ENCODE measurements at places on chromosomes 13 and 19.

DNA sequence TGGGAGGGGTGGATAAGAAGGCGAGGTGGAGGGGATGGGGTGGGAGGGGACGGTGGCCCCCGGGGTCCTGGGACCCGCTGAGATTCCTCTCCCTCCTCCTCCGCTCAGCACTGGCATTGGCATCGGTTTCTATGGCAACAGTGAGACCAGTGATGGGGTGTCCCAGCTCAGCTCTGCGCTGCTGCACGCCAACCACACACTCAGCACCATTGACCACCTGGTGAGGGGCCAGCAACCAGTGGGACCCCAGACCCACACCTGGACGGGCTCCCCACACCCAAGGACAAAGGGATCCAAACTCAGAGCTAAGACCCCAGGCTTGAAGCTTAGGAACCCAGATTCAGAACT is 5.9 kb downstream of the TTYH1 start:
- DNase-seq = no peak

GRCh38 chr19:14078411-14078810 is 5.8 kb downstream of the MISP3 start:
- DNase-seq = no peak

DNA sequence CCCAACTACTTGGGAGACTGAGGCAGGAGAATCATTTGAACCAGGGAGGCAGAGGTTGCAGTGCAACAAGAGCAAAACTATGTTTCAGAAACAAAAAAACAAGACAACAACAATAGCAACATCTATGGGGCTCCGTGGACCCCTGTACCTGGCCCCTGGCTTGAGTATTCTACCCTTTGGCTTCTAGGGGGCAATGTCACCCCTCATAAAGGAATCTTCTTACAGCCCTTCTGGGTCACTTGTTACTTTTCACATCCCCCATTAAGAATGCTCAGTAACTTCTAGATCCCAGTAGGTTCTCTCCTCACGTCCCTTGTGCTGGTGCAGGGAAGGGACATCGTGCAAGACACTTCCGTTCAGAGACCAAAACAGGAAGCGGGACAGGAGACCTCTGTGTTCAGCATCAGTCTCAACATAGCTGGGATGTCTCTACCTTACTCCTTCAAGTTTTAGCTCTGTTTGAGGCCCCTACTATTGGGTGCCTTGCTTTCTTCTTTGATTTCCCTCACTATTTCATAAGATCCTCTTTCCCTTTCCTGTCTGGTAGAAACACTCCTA is 218.1 kb upstream of the ARGLU1 start:
- no peak for DNase-seq

GRCh38 chr19:4711211-4711610 is 12.4 kb downstream of the DPP9 start:
- DNase-seq = no peak

DNA sequence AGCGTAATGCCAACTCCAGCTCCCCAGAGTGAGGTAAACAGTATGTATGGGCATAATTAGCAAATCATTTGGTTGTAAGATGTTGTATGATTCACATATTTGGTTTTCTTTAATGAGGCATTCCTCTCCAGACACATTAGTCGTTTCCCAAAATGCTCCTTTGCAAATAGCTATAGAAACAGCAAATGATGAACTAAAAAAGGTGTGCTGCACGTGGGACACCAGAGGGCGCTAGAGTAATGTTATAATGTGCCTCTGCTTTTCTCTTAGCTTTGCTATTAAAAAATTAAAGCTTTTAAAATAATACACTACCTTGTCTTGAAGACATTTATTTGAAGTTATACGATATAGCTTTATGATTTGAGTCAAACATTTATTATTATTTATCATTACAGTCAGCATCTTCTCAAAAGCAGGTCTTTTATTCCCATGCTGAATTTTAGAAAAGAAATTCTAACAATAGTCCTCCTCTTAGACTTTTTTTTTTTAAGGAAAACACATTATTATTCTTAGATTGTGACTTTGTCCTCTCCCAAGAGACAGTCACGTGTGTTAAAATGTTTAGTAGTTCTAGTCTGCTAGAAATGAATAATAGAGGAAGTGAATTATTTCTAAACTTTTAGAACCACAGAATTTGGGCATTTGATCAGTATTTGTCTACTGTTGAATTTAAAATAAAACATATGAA is 121.6 kb upstream of the FRY start:
- DNase-seq = peak; percentile 17

GRCh38 chr13:109111141-109111540 is 481.7 kb downstream of the MYO16 start:
- no peak for DNase-seq

GRCh38 chr19:13978351-13979243 is 26.3 kb downstream of the DCAF15 start:
- DNase-seq = no peak

DNA sequence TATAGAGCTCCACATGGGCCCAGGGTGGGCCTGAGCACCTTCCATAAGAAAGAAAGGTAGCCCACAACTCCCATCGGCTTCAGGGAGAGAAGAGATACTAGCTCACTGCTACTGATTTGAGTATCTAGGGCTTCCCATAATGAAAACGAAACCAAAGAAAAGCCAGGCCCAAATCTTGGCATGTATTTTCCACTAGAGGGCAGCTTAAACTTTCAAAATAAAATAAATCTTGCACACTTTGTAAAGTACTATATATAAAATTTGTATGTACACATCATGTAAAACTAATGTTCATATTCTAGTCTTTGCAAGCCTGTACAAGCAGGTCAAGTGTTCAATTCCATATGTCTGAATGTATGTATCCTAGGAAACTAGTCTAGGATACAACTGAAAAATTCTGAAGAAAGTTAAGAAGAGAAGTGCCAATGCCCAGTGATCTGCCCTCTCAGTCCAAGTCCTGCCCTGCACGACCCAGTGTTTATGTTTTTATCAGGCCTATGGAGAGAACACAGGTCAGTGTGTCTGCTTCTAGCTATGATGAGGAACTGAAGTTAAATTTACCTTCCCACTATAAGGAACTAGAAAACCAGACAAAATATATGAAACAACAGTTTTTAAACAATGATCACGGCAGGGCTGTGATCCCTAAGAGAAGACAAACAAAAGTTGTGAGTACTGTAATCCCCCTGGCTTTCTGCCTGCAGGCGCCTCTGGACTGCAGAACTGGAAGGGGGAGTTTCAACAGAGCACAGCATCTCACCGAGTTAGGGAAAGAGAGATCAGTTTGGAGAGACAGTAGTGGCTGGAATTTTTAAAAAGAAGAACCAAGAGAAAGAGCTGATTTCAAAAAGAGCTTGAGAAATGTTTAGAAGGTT is 475.7 kb downstream of the UQCRFS1 start:
- no peak for DNase-seq

GRCh38 chr19:54492568-54492967 is 10.1 kb upstream of the LAIR2 start:
- DNase-seq = no peak

GRCh38 chr13:21040120-21040826 is 21.1 kb downstream of the LATS2 start:
- DNase-seq = no peak

GRCh38 chr13:21757763-21758162 is 86.9 kb downstream of the FGF9 start:
- no peak for DNase-seq

DNA sequence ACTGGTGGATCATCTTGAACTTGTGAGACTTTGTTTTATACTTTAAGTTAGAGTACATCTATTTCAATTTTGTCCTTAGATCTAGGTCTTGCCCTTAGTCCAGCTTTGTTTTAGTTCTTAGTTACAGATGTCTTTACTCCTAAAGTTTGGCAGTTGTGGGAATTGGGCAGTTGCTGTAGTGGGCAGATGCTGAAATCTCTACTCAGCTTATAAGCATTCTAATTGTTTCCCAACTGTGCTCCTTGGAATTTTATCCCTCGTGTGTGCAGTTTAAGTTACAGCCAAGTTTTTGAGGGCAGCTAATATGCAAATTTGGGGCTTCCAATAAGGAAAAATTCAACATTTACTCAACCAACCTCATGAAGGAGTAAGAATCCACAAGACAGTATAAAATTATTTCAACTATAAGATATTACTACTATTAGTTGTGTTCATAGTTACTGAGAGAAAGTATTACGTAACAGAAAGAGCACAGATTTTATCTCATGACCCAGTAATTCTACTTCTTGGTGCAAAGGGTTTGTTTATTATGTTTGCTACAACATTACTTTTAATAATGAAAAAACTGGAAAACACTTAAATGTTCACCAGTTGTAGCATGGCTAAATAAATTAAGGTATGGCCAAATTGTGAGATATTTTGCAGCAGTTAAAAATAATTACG is 32.9 kb downstream of the CCDC122 start:
- DNase-seq = no peak

GRCh38 chr13:43758834-43759233 is 27.9 kb downstream of the ENOX1 start:
- no peak for DNase-seq

GRCh38 chr19:6015841-6016545 is 38.1 kb upstream of the RANBP3 start:
- DNase-seq = no peak

DNA sequence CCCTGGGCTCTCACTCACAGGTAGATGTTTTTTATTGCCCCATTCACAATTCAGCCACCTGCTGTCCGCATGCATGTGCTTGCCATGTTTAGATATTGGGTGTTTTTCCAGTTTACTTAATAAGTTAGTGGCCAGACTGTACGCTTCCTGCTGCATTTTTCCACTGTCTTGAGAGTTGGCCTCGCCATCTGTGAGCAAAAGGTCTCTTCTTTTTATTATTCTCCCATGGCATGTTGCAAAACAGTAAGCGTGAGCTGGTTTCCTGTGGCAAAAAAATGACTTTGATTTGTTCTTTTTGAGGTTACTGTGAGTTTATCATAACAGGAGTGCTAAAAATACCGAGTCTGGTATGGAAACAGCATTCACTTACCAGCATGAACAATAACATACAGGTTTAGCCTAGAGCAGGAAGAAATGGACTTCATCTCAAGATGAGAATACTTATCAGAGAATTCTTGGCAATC is 46.0 kb downstream of the SAE1 start:
- no peak for DNase-seq

- DNase-seq = no peak
These were observed 305.8 kb downstream of the MTUS2 start for GRCh38 chr13:29125934-29126424.

DNA sequence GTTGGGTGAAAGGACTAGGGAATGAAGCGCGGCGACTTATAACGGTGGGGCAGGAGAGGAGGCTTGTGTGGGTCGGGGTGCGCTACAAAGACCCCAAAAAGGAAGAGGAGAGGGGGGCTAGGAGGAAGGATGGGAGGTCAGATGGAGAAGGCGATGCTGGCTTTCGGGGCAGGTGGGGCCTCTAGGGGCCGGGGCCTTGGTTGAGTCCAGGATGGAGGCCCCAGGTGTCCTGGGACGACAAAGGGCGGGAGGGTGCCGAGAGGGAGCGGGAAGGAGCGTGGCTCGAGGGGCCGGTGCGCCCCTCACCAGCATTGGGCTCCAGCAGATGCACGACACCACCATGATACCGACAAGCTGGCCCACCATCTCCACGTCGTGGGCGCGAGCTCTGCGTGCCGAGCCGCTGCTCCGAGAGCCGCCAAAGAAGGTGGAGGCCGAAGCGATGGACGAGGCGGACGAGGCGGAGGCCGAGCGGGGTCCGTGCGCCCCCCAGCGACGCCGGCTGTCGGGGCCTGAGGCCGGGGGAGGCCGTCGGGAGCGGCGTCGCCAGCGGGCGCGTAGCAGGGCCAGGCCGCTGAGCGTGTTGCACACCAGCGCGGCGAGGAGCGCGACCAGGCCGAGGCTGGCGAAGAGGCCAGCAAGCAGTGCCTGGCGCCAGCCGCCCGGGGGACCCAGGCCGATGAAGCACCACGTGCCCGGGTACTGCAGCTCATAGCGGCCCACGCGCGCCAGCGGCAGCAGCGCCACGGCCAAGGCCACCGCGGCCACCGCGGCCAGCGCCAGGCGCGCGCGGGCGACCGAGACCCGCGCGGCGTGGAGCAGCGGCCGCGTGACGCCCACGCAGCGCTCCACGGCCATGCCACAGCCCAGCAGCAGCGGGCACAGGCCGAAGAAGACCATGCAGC is 1.8 kb downstream of the PTGER1 start:
- no peak for DNase-seq

DNA sequence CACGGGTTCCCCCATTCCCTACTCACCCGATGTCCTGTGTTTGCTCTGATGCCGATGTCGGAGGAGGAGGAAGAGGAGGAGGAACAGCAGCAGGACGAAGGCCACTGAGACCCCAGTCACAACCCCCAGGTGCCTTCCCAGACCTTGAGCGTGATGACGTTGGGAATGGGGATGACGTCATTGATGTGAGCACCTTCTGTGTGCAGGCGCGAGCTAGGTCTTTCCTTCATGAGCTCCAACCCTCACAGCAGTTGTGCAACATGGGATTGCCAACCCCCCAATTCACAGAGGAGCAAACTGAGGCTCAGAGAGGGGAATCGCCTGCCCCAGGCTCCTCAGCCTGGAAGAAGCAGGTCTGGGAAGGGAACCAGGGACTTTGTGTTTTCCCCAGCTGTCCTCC is 4.2 kb downstream of the LILRB5 start:
- DNase-seq = no peak

- no peak for DNase-seq
These were observed 24.5 kb downstream of the EFNA2 start for GRCh38 chr19:1309977-1310852.

GRCh38 chr13:38888309-38888708 is 102.3 kb downstream of the STOML3 start:
- no peak for DNase-seq

DNA sequence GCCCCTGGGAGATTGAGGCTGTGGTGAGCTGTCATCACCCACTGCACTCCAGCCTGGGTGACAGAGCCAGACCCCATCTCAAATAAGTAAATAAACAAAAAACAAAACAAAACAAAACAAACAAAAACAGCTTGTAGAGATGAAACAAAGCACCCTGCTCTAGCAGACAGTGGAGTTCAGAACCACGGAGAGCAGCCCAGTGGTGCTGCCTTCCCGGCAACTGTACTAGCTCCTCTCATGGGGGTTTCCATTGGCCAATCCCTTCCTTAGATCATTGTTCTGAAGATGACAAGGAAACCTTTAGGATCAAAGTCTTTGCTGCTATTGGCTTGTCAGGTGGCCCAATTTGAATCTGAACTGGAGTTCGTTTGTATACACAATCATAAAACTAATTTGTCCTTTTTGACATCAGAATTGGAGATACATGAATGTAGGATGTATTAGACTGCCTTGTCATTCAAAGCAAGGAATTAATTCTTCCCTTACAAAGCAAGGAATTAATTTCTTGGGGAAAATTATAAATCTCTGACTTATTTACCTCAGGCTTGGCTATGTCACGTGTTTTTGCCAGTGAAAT is 19.7 kb upstream of the SYCN start:
- no peak for DNase-seq

GRCh38 chr13:110297011-110297410 is 9.9 kb downstream of the COL4A1 start:
- DNase-seq = no peak

DNA sequence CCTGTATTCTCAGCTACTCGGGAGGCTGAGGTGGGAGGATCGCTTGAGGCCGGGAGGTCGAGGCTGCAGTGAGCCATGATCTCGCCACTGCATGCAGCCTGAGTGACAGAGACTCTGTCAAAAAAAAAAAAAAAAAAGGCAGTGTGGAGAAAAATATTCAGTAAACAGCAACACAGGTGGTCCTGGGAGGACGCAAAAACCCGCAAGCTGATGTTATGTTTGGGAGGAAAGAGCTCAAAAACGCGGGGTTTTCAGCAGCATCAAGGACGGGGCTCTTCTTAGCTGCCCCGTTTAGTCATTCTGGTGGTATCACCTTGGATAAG is 599 bp upstream of the ZNF784 start:
- no peak for DNase-seq

- no peak for DNase-seq
These were observed 4.9 kb upstream of the OR7A17 start for GRCh38 chr19:14890643-14891379.

GRCh38 chr13:97538203-97538602 is 104.2 kb downstream of the RAP2A start:
- DNase-seq = no peak

- DNase-seq = no peak
These were observed 9.7 kb upstream of the ATP1A3 start for GRCh38 chr19:42003506-42004294.

Measured in stimulated activated CD8-positive, alpha-beta memory T cell treated with anti-CD3 and anti-CD28 coated beads, Interleukin-15, amount 100 ng/mL, for 4 hours (primary cell).